ENCODE measurements at places on chromosomes 11 and 22.

DNA sequence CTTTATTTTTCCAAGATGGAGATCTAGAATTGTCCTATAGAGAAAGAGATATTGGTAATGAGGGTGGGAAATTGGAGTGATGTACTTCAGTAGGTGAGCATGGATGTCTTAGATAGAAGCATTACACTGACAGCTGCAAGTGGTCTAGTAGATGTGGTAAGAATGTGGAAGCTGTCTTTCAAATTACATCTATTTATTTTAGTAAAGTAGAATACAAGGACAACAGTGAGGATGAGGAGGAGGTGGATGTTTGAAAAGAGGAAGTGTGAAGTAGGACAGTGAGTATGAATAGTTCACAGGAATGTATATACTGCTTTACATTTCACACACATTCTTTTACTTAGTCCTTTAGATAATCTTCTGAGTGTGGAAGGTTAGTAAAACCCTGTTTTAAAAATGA is 64.2 kb downstream of the HIPK3 start:
- no peak for DNase-seq

GRCh38 chr11:73390601-73391565 is 14.7 kb downstream of the RELT start:
- DNase-seq, result no peak

GRCh38 chr11:2940921-2941821 is 12.0 kb upstream of the PHLDA2 start:
- DNase-seq, result no peak

GRCh38 chr11:114244726-114245394 is 51.3 kb upstream of the NNMT start:
- no peak for DNase-seq

DNA sequence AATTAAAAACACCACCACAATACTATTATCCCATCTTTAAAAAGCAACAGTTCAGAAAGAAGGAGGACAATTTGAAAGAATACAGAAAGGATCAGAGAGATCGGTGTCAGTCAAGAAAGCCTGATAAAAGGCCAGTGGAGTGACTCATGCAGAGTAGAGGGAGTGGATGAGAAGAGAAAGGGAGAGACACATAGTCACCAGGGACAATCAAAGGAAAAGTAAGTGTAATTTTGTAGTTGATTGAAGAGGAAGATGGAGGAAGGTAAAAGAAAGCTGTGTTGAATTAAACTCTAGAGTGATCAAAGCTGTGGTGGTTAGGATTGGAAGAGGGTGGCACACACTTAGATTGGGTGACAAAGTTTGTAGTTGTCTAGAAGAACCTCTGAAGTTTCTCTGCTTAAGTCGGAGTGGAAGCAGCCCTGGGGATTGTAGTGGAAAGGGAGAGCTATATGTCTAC is 14.1 kb downstream of the SPECC1L start:
- no peak for DNase-seq

GRCh38 chr22:45240104-45240809 is 437 bp downstream of the KIAA0930 start:
- DNase-seq, result no peak

- no peak for DNase-seq
These were observed 126.8 kb upstream of the RAG2 start for GRCh38 chr11:36724742-36725385.

- no peak for DNase-seq
These were observed 8.7 kb upstream of the B4GALNT4 start for GRCh38 chr11:360326-361280.

DNA sequence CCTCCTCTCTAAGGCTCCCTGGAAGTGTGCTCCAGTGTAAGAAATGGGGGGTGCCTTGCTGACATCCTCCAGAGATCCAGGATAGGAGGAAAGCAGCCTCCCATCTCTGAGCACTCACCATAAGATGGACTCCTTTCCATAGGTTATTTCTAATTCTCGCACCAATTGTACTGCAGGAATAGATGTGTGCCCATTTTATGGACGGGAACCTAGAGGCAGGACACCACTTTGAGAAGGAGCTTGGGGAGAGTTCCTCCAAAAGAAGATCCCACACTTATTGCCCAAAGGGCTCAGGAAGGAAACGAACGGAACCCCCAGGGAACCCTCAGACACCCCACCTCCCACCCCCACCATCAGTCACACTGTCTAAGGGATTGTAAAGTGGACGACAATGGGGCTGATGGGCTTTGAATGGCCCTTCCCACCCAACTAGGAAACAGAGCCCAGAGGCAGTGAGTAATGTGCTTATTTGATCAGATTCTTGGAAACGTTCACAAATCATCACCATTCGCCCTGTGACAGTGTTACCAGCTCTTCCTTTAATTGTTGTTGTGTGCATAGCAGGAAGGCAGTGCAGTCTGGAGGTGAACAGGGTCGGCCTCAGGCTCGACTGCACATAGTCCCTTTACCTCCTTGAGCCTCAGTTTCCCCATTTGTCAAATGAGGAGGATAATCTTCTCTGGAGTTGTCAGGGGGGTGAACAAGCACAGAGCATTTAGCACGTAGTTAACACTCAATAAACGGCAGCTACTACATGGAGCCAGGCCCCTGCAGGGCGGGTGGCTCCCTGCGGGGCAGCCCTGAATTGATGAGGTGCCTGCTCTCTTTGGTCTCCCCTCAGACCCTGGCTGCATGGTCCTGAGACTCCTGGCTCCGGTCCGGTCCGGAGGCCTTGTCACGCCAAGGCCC is 8.4 kb upstream of the MN1 start:
- no peak for DNase-seq

- DNase-seq, result no peak
These were observed 3.5 kb downstream of the PANX1 start for GRCh38 chr11:94132152-94132558.

DNA sequence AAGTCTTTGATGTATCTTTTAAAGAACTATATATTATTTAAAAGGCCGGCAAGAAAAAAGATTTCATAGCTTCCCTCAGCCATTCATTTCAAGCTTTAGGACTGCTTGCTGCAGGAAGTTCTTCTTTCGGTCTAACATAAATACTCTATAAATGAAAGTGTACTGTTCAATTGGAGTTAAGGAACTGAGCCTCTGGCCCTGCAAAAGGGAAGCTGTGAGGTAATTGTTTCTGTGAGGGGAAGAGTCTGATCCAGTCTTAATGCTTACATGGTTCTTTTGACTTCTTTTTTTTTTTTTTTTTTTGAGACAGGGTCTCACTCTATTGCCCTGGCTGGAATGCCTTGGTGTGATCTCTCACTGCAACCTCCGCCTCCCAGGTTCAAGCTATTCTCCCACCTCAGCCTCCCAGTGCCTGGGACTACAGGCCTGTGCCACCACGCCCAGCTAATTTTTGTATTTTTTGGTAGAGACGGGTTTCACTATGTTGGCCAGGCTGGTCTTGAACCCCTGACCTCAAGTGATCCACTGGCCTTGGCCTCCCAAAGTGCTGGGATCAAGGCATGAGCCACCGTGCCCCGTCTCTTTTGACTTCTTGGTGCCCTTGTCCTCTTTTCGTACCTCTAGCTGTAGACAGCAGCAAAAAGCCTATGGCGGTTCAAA is 4.7 kb upstream of the TRIM29 start:
- DNase-seq, result no peak

DNA sequence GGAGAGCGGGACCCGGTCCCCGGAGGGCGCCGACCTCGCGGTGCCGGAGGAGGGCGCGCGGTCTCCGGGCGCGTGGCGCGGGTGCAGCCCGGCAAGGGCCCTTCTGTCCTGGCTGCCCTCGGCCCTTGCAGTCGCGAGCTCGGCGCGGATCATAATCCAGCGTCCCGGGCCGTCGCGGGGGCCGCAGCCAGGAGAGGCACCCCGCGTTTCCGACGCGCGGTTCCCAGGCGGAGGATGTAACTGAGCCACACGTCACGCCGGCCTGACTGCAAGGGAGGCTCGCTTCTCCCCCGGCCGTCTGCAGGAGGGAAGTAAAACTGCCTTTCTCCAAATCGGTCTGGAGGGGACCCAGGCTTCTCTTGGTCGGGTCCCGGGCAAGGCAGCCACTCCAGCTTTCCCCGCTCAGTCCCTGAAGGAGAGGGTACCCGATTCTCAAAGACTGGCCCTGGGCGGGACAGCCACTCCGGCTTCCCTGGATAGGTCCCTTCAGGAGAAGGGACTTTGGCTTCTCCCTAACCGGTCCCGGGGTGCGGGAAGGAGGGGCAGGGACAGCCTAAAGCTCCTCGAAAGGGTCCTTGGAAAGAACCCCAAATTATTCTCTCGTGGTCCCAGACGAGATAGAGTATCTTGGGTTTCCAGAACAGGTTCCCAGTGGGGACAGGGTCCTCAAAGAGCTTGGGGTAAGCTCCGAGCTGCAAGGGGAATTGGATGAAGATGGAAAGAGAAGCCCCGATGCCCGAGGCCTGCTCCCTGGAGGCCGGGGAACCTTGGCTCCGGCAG is 836 bp downstream of the SPON1 start:
- DNase-seq, result no peak

DNA sequence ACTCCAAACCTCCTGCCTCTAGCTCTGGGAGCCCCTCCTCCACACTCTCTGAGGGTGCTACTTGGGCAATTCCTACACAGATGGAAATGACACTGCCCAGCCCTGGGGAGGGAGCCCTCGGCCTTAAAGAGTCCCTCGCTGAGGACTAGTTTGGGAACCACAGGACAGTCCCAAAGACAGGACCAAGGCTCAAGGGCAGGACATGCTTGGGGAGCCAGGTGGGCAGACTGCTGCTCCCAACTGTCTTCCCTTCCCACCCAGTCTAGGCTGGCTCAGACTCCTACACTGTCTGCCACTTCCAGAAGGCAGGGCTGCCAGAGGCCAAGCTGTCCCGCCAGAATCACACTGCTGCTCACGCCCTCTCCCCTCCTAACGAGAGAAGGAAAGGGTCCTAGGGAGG is 9.8 kb downstream of the ARRB1 start:
- no peak for DNase-seq

DNA sequence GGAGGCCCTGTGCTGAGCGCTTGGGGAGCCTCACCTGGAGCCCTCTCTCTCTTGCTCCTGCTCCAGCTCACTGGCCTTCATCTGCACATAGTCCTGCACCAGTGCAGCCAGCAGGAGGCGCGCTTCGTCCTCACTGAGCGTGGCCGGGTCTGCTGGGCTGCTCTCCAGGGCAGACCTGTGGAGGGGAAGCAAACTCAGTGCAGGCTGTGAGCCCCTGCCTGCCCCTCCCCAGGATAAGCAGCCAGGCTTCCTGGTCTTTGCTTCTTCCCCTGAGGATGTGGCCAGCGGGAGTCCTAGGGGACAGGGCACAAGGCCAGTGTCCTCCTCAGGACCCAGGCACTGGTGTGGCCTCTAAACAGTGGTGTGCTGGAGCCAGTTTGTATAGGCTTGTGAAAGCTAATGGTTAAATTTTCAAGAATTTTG is 2.2 kb downstream of the CALCA start:
- DNase-seq, result no peak

DNA sequence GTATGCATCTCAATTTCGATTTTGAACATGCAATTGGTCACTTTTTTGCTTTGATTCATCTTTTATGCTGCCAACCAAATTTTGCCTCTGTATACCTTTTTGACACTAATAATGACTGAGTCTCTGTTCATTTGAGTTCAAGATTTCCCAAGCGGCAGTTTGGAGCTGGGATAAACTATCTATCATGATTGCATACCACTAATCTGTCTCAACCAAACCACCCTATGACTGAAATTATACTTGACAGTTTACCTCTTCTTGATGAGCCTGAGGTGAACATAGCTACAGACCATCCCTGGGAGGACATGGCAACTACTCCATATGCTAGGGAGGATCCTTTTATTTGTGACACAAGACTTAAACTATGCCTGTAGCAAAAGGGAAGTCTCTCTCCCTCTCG is 146.2 kb downstream of the PAX6 start:
- no peak for DNase-seq

DNA sequence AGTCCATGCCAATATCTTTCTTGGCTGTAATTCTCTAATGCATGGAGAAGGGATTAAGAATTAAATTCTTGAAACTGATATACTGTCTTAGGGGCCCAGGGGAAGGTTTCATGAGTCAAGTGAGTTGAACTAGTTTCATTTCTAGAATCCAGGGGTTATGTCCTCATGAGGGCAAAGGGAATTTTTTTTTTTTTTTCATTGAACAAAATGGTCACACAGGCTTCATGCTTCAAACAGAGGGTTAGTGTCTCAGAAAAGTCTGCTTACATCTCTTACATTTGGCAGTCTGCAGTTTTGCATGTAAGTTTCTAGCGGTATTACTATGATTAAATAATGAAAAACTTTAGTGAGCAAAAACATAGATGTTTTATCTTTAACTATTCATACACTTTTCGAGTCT is 32.9 kb downstream of the PPME1 start:
- no peak for DNase-seq

GRCh38 chr22:35547987-35548721 is 7.5 kb downstream of the RASD2 start:
- no peak for DNase-seq

DNA sequence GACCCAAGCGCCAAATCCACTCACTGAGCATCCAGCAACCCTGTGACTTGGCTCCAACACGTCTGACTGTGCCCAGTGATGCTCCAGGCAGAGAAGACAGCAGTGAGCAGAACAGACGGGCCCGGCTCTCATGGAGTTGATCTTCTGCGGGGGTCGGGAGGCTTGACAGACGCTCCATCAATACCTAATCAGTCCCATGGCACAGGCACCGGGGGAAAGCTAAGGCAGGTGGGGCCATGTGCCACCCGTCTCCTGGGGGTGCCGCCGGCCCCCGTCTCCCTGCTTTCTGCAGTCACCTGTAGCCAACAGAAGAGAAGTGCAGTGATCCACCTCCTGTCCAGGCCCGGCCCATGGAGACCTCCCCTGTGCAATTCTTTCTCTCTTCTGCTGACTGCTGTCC is 47.5 kb downstream of the LINC01488 start:
- no peak for DNase-seq

DNA sequence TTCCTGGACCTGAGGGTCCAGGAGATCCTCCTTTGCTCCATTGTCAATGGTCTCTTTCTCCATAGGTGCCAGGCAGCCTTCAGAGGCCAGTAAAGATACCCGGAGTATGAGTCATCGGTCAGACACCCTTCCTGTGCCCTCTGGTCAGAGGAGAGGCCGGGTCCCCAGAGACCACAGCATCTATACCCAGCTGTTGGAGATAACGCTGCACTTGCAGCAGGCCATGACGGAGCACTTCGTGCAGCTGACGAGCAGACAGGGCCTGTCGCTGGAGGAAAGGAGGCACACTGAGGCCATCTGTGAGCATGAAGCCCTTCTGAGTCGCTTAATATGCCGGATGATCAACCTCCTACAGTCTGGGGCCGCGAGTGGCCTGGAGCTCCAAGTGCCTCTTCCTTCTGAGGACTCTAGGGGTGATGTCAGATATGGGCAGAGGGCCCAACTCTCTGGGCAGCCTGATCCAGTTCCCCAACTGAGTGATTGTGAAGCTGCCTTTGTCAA is at the start of gene ACCSL:
TSS of gene ACCSL (plus strand) at position 51 of the 501 bp plus-strand sequence. CDS start at position 107, 56 bp downstream.
- DNase-seq, result no peak

Data from brain pericyte (primary cell).